ENCODE measurements at places on chromosomes 5 and 9.

GRCh38 chr9:98316445-98317133 lies 61.1 kb upstream of the TBC1D2 start:
- DNase-seq: no peak

- no peak for DNase-seq
These were observed 631.5 kb downstream of the MTRR start for GRCh38 chr5:8500426-8500825.

DNA sequence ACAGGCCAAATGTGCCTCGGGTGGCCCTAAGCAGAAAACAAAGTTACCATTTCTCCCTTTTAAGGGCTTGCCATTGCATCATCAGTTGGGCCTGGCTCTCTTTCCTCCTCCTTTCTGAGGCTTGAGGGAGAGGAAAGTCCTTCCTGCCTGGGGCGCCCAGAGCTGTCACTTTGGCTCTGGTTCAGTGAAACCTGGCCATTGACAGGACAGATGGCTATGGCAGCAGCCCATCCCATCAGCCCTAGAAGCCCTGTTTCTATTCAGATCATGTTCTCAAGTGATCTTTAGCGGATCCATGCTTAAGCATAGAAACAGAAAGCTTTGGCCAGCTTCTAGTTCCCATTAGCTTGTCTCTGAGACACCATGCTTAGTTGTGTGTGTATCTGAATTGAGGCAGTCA lies 293.4 kb downstream of the YTHDC2 start:
- DNase-seq: no peak

DNA sequence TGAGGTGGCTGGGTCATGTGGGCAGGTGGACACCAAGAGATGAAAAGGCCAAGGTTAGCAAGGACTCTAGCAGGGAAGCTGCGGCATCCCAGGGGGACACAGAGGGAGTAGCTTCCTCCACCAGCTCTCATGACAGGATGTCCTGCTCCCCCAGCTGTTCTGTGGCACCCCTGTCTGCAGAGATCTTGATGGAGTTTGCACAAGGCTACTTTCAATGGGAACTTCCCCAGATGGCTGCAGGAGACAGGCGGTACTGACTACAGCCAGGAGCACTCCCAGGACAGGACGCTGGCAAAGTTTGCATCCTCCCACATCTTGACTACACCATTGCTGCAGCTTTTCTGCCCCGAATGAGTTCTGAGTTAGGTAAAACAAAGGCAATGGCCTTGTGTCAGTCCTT lies 312.8 kb downstream of the TLE4 start:
- no peak for DNase-seq

- no peak for DNase-seq
These were observed 2.6 kb upstream of the LCN2 start for GRCh38 chr9:128146591-128147120.

DNA sequence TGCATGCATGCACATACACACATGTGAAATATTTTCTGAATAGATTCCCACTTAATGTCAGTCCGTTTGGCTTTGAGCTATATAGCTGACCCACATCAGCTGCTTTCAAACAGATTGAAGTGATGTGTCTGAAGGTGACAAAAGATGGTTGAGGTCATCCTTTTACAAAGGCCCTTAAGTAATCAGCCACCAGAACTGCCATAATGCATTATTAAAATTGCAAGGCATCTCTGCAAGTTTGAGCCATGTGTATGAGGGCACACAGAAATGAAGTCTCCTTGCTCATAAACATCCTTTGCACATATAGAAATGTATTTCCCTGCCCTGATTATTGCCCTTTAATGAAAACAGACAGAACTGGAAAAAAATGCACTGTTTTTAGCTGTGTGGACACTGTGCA lies 1043.0 kb upstream of the C9orf72 start:
- DNase-seq: no peak

DNA sequence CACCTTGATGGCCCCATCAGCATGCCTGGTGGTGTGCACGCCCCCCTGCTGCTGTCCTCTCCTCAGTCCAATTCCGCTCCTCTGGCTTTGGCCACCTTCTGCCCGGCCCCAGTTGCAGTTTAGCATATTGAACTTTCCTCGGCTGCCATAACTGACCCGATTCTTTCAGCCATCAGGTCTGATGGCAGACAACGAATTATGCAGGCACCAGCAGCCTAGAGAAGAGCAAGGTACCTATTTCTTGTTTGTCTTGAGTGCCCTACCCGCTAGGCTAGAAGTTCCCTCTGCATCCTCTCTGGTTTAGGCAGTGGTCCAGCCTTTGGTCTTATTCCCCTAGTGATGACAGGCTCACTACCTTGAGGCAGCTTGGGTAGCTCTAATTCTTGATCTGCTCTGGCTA lies 43.0 kb upstream of the SLC25A51 start:
- no peak for DNase-seq

DNA sequence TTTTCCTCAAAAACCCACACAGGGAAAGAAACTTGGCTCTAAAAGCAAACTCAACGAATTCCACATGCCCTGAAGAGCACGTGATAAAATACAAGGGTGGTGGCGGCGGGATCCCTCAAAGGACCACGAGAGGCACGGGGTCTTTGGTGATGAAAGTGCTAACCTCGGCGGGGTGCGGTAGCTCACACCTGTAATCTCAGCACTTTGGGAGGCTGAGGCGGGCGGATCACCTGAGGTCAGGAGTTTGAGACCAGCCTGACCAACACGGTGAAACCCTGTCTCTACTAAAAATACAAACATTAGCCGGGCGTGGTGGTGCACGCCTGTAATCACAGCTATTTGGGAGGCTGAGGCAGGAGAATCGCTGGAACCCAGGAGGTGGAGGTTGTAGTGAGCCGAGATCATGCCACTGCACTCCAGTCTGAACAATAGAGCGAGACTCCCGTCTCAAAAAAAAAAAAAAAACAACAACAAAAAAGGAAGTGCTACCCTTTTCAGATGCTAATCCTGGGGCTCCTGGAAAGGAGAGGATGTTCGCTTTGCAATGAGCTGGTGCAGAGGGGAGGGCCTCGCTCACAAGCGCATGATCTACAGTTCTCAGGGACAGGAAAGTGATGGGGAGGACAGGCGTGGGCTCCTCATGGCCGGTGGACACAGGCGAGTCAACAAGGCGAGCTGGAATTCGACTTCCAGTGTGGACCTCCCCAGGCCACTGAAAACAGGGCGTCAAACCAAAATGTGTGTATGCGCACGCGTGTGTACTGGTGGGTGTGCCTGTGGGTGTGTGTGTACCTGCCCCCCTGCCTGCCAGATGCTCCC lies 54.1 kb downstream of the USP20 start:
- DNase-seq: no peak

DNA sequence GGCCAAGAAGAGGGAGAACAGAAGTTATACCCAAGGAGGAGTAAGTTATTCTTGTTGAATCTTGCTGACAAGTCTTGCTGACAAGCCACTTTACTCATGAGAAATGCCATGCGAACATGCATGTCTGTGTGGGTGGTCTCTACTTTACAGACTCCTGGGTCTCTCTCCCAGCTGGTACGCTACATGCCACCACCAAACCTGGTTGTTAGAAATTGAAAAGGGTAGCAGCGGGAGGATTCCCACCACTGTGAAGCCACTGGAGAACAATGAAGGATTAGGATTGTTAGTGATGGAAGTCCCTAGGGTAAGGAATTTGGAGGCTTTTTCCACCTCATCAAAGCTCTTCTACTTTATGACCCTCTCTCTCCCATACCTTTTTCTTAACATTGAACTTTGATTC lies 53.6 kb upstream of the GABRB2 start:
- no peak for DNase-seq

DNA sequence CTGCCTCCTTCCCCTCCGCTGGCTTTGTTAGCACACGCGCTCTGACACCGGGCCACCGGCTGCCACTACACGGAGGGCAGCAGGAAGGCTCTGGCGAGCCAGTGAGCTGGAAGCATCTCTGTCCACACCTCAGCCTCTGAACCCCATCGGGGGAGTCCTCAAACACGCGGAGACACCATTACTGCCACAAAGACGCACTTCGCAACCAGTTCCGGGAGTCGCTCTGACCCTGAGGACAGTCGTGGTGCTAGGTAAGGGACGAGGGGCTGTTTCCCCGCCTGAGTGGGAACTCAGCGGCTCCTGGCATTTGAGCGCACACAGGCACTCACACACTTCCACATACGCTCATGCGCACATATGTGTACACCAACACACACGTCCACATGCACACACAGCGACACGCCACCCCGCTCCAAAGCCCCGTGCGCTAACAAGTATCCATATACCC lies 160.0 kb downstream of the C9orf152 start:
- DNase-seq: no peak

- no peak for DNase-seq
These were observed 48.5 kb upstream of the BNC2 start for GRCh38 chr9:16918920-16919319.

DNA sequence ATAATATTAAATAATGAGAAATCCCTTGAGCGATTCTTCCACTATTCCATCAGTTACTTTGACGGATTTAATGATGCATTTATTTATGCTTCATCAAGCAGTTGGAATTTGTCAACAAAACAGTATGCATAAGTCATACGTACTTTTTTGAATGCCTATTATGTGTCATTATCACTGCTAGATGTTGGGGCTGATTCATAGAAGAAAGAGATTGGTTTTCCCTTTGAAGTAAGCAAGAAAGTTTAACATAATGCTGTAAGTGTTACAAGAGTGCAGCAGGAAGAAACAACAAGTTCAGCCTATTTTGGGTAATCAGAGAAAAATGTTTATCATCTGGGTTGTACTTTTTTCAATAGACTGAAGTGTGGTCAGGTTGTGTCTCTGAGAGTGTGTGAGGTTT lies 121.2 kb upstream of the RANBP3L start:
- no peak for DNase-seq

DNA sequence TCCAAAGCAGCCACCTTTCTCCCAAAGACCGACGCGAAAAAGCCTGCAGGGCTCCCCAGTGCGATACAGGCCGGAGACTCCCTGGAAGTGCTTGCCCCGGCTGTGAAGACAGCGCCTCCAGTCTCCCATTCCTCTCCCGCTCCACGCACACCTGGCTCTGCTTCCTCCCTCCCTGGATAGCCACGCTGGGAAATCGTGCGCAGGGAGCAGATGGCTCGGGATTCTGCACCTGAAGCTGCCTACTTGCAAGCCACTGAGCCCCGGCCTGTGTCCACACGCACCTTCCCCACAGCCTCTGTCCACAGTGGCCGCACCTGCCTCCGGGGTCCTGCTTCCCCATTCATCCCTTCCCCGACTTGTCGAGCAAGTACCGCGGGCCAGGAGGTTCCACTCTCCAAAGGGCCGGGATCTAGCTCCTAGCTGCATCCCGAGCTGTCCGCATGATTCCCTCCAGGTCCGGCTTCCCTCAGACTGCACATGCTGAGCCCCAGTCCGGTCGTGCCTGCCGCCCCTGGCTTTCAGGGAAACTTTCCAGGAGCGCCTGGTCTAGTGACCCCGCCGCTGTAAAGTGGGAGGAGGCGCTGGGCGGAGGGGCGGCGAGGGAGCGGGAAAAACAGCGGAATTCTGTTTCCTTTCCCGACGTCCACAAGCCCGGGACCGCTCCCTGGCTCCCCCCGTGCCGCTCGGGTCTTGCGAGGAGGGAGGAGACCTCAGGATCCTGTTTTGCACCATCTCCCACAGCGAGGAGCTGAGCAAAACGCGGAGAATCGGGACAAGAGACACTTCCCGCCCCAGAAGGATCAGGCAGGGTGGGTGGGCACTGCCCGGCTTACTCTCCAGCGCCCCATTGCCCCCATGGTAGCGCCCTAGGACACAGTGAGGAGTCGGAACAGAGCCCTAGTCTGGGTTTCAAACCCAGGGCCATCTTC lies 2.0 kb downstream of the SEMA6A start:
- DNase-seq: no peak

DNA sequence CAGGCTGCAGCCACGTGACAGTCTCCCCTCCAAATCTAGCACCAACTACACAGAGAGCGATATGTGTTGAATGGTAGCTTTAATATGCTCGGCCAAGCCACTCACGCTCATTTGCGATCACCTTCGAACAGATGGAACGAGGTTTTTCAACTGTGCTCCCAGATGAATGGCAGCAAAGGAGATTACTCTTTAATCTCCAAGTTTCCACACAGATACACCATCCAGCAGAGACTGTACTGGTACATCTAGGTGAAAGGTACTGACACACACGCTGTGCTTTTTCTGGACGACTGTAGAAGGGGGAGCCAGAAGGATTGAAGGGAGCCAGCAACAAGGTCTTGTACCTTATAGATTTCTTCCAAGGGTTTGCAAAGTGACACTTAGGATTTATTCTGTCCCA lies 263.9 kb downstream of the NR3C1 start:
- no peak for DNase-seq

GRCh38 chr5:86570427-86571083 lies 47.2 kb upstream of the COX7C start:
- no peak for DNase-seq

GRCh38 chr5:54904425-54904824 lies 81.0 kb downstream of the ESM1 start:
- no peak for DNase-seq

DNA sequence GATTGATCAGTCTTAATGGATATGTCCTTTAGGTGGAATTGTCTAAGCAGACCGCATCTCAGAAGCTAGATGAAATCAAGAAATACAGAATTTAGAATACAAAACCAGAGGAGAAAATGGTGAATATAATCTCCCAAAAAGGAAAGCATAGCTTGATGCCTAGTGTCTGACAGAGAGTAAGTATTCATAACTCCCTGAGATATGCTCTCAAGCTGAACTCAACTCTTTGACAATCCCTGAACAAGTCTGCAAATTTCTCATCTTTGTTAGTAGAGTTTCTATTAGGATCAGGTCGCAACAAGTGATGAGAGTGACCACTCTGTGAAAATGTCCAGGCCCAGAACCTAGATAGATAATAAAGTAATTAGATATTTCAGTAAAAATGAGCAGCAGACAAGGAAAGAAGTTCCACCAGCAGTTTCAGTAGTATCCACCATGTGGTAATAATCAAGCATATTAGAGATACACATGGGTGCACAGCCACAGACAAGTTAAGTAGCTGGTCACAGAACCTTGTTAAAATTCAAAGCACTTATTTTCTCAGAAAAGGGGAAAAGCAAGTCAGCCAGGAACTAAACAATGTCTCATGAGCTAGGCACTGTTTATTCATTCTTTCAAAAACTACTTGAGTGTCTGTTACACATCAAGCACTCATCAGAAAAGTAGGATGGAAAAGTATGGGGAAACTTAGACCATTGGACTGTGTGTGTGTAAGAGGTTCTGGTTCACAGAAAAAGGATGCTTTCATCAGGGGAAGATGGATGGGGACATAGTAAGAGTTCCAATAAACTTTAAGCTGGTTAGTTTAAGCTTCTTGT lies 481.5 kb upstream of the TUSC1 start:
- DNase-seq: no peak

GRCh38 chr9:126724226-126724625 lies 80.6 kb upstream of the ZBTB43 start:
- DNase-seq: no peak
